NCI-H82 (cell line): ENCODE measurements at places on chromosomes 6 and 20.

DNA sequence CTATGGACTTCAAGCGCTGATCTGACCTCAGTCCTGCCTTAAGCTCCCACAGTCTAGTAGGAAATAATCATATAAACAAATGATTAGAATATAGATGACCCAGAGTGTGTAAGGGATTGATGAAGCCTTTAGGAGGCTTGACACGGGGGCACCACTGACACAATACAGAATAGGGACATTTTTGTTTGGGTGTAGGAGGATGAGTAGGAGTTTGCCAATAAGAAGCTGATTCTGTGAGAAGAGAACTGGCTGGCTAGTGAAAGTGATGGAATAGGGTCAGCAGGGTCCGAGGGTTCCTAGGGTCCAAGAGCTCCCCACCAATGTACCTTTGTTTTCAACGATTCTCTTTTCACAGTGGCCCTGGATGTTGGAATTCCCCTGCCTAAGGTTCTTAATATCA lies 7.1 kb upstream of the BPIFB4 start:
- no peak for DNase-seq

DNA sequence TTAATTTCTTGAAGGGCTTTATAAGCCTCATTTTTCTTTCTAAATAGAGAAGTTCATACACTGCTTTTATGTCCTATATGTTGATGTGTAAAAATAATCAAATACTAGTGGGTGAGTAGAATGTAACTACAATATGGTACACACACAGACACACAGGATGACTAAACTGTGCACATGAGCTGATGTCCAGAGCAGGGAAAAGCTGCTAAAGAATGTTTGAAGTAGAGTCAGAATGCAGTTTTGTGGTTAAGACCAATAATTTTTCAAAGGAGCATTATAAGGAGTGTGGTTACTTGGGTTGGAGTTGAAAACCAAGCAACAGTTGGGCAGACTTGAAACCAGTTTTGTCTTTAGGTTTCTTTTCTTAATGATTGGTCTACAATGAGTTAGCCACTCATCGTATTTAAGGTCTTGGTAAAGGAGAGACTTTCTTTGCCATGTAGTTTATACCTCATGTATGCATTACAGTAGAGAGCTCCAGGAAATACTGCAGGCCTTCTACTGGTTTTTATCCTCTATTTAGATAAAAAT lies 196.6 kb downstream of the ESR1 start:
- no peak for DNase-seq

DNA sequence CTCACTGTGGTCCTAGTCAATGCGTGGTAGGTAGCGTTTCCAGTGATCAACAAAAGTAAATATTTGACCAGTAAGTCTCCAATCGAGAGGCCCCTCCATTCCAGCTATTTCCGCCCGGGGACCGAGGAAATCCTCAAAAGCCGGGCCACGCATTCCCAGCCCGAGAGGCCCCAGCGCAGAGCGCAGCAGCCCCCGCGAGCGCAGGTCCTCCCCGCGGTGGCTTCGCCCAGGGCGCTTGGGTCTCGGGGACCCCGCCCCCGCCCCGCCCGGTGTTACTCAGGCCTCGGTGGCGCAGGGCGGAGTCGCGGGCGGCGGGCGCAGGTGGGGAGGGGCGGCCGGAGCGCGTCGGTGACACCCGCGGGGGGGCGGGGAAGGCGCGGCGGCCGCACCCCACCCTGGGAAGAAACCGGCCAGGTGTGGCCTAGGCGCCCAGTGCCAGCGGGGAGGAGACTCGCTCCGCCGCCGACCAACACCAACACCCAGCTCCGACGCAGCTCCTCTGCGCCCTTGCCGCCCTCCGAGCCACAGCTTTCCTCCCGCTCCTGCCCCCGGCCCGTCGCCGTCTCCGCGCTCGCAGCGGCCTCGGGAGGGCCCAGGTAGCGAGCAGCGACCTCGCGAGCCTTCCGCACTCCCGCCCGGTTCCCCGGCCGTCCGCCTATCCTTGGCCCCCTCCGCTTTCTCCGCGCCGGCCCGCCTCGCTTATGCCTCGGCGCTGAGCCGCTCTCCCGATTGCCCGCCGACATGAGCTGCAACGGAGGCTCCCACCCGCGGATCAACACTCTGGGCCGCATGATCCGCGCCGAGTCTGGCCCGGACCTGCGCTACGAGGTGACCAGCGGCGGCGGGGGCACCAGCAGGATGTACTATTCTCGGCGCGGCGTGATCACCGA lies at the start of gene DSP:
Gene DSP, plus strand, starts transcription at position 497 of the 890 bp plus-strand sequence. Its CDS starts 245 bp downstream, at position 742.
- DNase-seq: peak; percentile 73

- DNase-seq: peak; percentile 44
These were observed 61.8 kb downstream of the RPP40 start for GRCh38 chr6:4941782-4942672.

- no peak for DNase-seq
These were observed 25.4 kb downstream of the PDRG1 start for GRCh38 chr20:31926493-31926892.

- no peak for DNase-seq
These were observed 2.7 kb upstream of the JAG1 start for GRCh38 chr20:10676518-10676917.

DNA sequence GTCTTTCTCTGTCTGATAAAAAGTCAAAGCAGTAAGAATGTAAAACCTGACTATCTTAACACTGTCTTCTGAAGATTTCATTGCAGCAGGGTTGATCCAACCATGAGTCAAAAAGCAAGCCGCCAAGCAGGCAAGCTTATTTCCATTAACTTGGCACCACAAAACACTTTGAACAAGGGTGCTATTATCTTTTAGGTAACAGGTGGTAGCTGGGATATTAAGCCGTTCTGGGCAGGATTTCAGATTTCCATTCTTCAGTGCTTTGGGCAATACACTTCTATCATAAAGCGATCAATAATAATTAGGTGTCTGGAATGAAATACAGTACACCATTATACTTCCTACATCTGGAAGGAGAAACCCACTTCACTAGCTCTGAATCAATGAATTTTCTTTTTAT lies 181.9 kb downstream of the TBC1D7 start:
- no peak for DNase-seq

DNA sequence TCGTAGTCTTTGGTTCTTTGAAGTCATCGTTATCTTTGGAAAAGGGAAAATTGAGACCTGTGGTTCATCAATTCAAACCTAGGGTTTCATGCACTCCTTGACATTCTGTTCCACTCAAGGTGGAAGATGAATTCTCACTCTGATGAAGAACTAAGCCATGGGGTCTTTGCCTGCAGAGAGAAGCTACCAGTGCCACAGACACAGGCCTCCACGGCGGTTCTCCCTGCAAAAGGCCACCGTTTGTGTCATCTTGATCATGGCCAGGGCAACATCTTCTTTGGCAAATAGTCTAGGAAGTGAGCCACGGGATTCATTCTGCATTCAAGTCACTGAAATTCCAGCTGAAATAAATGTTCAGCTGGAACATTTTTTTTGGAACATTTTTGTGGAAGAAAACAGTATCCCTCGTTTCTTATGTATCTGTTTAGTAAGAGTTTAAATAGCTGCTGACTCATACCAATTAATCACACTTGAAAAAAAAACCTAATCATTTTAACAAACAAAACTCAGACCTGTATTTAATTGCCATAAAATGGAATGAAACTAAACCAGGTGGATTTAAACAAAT lies 206.0 kb upstream of the FOXQ1 start:
- no peak for DNase-seq

DNA sequence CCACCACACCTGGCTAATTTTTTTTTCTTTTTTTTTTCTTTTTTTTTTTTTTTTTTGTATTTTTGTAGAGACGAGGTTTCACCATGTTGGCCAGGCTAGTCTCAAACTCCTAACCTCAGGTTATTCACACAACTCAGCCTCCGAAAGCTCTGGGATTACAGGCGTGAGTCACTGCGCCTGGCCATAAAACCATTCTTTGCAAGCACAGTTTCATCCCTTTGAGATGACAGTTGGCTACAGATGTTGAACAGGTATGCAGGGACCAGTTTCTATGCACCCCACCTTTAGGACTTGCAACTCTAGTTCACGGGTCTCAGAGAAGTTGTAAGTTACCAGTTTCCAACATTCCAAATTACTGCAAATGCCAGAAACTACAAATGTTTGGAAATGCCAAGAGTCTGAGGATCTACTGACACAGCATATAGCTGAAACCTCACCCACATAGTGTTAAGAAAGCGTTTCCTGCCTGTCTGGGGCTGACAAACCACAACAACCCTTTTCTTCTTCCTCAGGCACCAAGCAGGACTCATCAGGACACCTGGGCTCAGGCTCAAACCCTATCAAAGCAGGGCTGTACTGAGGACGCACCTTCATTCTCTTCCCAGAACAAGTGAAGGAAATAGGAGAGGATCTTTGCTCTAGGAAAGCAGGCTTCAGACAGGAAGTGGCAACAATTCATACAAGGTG lies 22.9 kb downstream of the ARHGAP18 start:
- no peak for DNase-seq

DNA sequence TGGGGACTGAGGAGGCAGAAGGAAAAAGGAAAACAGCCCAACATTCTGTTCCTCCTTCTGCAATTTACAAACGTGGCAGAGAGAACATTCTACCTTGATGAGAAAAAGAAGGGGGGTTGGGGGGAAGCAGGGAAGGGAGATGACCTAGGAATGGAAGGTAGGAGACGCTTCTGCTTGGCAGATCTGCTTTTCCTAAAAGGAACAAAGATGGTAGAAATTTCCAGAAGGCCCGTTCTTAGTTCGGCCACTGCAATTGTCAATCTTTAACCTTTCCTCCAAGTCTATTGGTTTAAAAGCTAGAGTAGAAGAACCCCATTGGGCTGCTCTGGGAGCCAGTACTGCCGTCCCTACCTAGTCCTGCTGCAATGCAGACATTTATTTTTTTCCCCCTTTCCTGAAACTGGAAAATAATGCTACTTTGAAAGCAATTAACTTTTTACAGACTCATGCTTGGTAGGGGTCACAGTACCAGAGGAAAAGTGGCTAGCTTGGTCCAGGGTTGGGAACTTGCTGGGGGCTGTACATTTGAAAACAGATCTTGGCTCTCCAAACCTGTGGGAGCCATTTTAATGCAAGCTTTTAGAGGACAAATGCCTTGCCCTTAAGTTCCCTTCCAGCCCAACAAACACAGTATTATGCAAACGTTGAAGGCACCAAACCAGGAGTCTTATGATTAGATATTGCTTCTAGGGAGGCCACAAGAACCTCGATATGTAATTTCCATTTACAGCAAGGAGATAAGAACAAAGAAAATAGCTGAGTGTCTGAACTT lies 2.6 kb downstream of the ZMYND8 start:
- DNase-seq: peak; percentile 49

- DNase-seq: no peak
These were observed 100.6 kb downstream of the NKAIN2 start for GRCh38 chr6:123904228-123904627.

DNA sequence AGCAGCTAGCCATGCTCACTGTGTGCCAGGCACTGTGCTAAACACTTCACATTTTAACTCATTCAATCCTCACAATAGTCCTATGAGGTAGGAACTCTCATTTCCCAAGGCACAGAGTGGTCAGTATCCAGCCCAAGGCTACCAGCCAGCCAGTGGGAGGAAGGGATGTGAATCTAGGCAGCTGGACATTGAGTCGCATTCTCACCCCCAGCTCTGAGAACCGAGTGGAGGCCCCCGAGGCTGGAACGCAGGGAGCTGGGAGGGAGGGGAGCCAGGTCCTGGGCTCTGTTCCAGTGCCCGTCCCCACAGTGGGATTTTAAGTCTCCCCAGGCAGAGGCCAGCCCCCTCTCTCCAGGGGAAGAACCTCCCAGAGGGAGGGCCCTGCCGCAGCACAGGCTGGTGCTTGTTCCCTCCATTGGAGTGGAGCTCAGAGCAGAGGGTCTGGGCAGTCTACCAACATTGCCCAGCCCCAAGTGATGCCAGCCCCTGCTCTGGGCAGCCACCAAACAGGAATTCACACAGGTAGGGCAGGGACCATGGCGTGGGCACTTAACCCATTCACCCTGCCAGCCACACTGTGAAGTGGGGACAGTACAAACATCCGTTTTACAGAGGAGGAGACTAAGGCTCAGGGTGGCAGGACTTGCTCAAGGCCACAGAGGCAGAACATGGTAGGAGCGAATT lies 131.3 kb downstream of the CEBPB start:
- no peak for DNase-seq

DNA sequence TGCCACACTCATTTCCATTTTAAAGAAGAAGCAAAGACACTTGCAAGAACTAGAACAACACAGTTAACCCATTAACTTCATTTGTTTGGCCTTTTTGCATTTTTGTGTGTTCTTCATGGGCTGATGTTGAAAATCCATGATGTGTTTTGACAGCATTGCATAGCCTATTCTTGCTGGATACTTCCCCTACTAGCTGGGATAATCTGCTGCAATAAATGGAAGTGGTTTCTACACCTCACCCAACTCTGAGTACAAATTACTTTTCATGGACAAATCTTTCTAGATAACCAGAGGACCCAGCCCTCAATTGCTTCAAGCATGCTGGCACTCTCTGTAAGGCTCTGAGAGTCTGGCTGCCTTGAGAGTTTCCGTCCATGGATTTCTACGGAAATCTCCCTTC lies 26.5 kb downstream of the CST9L start:
- no peak for DNase-seq

- DNase-seq: no peak
These were observed 163.5 kb downstream of the OR2B2 start for GRCh38 chr6:27748661-27749060.

DNA sequence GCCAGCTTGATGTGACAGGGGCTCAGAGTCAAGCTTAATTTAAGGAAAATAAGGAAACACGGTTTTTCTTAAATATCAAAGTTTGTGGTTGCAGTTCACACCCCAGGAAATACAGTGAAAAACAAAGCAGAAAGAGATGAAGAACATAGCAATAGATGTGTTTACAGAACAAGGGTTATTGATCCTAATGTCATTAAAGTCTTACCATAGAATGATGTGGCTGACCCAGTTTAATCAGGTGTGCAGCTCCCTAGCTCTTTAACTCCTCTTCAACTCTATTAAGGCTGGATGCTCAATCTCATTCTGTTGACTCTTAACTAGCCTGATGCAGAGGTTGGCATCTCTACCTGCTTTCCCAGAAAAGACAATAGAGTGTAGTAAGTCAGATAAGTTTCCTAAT lies 7.5 kb upstream of the GTF3C6 start:
- peak; percentile 58 for DNase-seq

DNA sequence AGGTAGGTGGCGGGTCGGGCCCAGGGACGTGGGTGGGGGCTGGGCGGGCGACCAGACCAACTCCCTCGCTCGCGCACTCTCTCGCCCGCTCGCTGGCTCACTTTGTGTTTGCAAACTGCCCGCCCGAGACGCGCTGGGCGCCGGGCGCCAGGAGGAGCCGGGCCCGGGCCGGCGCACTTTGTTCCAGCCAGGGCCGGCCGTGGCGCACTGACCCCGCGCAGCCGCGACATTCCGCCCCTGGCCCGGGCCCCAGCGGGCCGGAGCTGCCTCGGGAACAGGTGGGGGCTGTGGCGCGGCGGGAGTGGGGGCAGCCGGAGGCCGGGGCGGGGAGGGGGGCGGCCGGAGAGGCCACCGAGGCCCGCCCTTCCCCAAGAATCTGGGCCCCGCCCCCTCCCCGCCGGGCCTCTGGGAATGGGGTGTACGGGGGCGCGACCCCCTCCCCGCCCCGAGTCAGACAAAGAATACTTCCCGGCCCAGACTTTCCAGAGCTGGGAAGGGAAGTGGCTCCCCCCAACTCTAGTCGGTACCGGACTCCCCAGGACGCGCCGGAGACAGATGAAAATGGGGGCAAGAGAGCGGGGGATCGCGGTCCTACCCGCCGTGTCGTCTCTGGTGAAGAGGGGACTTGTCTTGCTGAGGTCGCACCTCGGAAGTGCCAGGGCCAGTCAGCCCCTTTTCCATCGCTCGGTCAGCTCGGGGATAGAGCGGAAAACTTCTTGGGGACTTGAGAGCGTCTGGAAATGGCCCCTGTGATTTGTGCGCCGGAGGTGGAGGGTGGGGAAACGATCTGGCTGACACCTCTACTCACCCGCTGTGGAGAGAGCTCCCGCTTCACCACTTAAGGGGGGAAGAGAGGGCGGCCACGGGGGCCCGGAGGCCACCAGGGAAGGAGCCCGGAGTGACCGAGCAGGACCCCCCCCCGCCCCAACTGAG lies 951 bp downstream of the FOXP4 start:
- peak; percentile 53 for DNase-seq
